ENCODE measurements at places on chromosomes 16 and 17.

GRCh38 chr16:87293990-87294389 is 23.2 kb downstream of the C16orf95 start:
- no peak for DNase-seq

GRCh38 chr16:68374961-68375660 is 64.3 kb downstream of the PRMT7 start:
- no peak for DNase-seq

- DNase-seq: no peak
Measured at GRCh38 chr16:67579686-67580085, 17.4 kb downstream of the CTCF start.

- DNase-seq: no peak
Measured at GRCh38 chr17:20200016-20200795, 191.0 kb downstream of the SPECC1 start.

Data from fibroblast of pulmonary artery (primary cell).